ENCODE measurements at places on chromosomes 12 and 14.

- no peak for DNase-seq
Measured at GRCh38 chr14:47220096-47220495, 455.3 kb downstream of the MDGA2 start.

- peak; percentile 68 for DNase-seq
Measured at GRCh38 chr12:124863416-124864325, at the start of gene SCARB1. Gene SCARB1 (minus strand): TSS chr12:124863864. CDS start chr12:124863720, 144 bp downstream.

GRCh38 chr14:78455896-78456435, 285.8 kb downstream of the NRXN3 start:
- DNase-seq, result no peak

DNA sequence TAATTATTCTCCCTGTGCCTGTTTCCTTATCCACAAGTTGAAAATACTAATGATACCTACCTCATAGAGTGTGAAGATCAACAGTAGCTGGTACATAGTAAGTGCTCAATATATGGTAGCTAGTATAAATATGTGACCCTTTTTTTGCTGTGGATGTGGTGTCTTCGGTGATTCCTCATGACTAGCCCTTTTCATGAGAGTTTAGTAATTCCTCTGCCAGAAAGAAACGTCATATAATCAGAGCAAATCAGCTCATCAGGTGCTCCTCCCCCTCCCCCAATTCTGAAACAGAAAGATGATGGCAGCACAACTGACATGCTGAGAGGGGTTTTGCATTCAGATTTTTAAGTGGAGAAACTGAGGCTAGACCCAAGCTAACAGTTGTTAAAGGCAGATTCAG, 210.8 kb downstream of the SLC41A2 start:
- no peak for DNase-seq

- DNase-seq, result no peak
Measured at GRCh38 chr12:117387832-117388231, 26.4 kb upstream of the NOS1 start.

- DNase-seq, result no peak
Measured at GRCh38 chr14:32013083-32013482, 64.0 kb upstream of the ARHGAP5 start.

GRCh38 chr12:132576701-132577100, 33.7 kb downstream of the LRCOL1 start:
- DNase-seq, result no peak

GRCh38 chr12:25985316-25986175, 27.1 kb downstream of the RASSF8 start:
- no peak for DNase-seq

GRCh38 chr12:54945082-54945481, 39.5 kb downstream of the TESPA1 start:
- no peak for DNase-seq

GRCh38 chr12:124169577-124170284, 125.2 kb upstream of the RFLNA start:
- DNase-seq, result no peak

DNA sequence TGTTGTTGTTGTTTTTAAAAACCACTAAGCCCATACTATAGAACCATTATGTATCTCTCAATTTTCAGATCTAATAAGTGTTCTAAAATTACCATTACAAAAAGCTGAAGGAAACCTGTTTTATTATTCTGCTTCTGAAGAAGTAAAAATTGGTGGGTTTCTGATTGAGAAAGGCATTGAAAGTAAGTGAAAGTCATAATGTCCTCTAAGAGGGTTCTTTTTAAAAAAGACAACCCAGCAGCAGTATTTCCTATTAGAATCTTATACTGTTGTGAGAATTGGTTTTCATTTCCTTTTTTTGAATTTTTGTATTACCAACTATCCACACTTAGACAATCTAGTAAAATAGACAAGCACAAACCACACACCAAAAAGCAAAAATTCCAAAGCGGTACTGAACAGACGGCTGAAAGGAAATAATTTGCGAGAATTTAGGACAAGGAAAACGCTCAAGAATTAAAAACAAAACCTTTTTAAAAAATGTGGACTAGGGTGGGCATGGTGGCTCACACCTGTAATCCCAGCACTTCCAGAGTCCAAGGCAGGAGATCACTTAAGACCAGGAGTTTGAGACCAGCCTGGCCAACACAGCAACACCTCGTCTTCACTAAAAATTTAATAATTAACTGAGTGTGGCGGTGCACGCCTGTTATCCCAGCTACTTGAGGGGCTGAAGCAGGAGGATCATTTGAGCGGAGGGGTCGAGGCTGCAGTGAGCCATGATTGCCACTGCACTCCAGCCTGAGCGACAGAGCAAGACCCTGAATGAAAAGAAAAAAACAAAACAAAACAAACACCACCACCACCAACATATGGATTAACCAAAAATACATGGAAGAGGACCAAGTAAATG, 66.7 kb upstream of the AP4S1 start:
- DNase-seq, result no peak

GRCh38 chr12:100069795-100070194, 72.9 kb downstream of the BLTP3B start:
- no peak for DNase-seq

DNA sequence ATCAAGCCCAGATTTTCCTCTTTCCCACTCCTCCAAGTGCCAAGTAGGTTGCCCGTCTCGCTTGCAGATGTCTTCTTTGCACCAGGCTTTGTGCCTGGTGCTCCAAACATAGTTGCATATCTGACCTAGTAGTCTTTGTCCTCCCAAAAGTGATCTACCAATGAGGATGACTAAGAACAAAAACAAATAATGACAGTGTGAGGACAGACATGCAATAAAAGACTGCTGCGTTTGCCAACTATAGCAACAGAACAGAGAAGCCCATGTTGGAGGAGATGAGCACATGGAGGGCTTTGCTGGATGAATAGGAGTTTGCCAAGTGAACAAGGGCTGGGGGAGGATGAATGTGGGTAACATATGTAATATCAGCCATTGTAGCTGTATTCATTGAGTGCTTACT, 15.6 kb downstream of the DTX1 start:
- DNase-seq, result no peak

DNA sequence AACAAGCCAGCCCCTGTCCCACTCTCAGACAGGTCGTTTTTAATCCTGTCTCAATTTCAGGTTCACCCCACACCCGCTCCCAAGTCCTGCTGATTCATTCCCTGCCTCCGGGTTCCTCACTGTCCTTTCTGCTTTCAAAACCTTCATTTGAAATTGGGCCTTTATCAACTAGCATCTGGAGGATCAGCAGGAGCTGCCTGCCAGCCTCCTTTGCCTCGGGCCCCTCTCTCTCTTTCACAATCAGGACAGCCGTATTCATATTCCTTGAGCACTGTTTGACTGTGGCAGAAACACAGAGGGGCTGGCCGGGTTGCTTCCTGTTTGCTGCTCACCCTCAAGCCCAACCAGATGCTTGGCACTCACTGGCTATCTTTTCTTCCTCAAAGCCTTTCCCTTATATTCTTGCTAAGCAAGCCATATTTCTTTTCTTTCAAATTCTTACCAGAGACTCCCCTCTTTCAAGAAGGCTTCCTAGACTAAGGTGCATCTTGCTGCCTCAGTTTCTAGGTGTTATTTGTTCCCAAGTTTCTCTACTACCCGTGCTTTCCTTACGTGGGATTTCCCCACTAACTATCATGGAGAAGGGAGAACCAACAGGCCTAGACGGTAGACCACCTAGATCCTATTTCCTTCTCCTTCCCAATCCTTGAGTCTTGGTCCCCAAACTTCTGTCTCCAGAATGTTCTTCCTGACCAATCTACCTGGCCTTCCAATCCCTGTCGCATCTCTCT, 3.0 kb downstream of the GALNT6 start:
- no peak for DNase-seq

- DNase-seq, result no peak
Measured at GRCh38 chr12:45669093-45669492, 60.4 kb upstream of the ARID2 start.

GRCh38 chr12:107731366-107731765, 29.6 kb downstream of the PRDM4 start:
- DNase-seq, result no peak

DNA sequence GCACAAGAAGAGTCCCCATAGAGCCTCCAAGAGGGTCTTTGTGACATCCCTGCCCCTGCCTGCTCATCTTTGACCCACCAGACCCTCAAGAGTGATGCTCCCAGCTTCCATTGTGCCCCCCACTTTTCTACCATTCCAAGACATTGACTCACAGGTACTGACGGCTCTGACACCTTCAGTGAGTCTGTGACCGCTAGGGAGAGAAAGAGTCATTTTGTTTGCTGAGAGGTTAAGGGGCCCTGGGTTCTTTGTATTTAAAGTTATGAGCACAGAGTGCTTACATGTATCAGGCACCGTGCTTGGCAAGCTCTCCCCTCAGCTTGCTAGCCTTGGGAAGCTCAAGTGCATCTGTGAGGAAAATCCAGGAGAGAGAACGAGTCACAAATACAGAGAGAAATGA, 7.1 kb upstream of the KRT82 start:
- DNase-seq, result no peak

- no peak for DNase-seq
Measured at GRCh38 chr12:51832354-51833107, 16.0 kb downstream of the FIGNL2 start.

- DNase-seq, result no peak
Measured at GRCh38 chr14:74038020-74038859, 19.1 kb downstream of the BBOF1 start.

- DNase-seq, result no peak
Measured at GRCh38 chr14:69632593-69633151, 21.3 kb downstream of the SUSD6 start.

DNA sequence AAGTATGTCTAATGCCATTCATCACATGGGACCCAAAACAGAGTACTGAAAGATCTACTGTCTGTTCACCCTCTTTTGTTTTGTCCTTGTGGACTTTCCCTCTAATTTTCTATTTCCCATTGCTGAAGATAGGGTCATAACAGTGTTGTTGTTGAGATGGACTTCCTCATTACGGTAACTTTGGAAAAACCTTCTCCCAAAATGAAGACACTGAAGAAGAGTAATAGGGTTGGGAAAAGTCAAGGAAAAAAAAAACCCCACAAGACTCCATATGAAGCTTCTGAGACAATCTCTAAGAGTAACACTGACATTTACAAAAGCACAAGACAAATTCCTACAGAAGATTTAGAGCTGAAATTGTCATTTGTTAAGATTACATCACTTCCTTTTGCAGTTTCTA, 36.7 kb downstream of the EXOC5 start:
- DNase-seq, result no peak

DNA sequence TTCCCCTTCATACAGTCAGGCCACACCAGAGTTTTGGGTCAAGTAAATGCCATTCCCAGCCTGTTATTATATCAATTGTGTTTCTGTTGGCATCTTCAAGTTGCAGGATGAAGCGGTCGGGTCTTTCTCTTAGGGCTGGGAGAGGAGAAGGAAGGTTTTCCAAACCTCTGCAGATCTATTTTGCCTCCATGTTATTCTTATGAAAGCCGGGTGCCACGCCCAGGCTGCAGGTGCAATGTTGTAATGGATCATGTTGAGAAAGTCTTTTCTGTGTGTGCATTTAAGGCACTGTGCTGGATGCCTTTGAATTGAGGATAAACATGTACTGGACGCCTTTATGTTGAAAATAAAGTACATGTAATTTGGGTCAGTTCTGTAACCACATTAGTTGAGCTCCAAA, 164.4 kb upstream of the HIF1A start:
- DNase-seq, result no peak

GRCh38 chr14:53354336-53354735, 201.2 kb upstream of the DDHD1 start:
- no peak for DNase-seq

DNA sequence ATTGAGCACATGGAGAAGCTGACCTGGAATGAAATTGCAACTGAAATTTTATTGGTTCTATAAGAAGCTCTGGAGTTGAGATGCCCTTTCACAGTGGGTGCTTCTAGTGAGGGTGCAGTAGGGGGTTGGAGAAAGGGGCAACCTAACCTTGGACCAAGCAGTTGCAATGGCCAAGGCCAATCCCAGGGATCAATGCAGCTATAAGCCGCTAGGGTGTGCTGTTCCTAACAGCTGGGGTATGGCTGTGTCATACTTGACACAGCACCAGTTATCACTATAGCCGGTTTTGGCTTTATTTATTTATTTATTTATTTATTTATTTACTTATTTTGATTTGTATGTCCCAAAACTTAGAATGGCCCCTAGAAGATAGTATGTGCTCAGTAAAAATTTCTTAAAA, 505.9 kb downstream of the FLRT2 start:
- no peak for DNase-seq

DNA sequence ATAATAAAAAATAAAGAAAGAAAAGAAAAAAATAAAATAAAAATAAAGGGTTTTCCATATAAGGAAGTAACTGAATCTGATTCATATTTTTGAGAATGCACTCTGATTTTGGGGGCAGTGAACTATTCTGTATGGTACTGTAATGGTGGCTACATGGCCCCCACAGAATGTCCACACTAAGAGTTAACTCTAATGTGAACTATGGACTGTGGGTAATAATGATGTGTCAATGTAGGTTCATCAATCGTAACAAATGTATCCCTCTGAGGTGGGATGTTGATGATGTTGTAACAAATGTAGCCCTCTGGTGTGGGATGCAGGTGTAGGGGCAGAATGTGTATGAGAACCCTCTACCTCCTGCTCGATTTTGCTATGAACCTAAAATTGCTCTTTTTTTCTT, 13.8 kb downstream of the KRT8 start:
- DNase-seq, result no peak

- no peak for DNase-seq
Measured at GRCh38 chr12:126891789-126892188, 1375.2 kb upstream of the TMEM132C start.

Measured in activated CD4-positive, alpha-beta T cell treated with anti-CD3 and anti-CD28 coated beads for 4 hours (primary cell).